ENCODE measurements at places on chromosomes 1 and 21.

DNA sequence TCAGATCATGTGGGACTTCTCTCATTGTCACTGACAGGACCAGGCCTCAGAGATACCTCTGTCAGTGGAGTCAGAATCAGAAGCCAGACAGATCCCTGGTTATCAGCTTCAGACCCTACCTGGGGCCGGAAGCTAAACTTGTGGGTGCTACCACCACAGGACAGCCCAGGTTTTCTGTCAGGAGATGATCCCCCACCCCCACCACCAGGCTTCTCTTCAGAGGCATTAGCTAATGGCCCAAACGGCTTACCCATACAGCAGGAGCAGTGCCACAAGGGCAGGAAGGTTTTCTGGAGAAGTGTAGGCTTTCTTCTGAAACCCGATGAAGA is 105.5 kb downstream of the ABCA4 start:
- no peak for DNase-seq

- DNase-seq = no peak
These were observed 31.7 kb upstream of the GPR88 start for GRCh38 chr1:100506217-100506616.

GRCh38 chr1:172145656-172146055 is 274.8 kb upstream of the C1orf105 start:
- DNase-seq = no peak

- no peak for DNase-seq
These were observed 22.8 kb downstream of the DHRS3 start for GRCh38 chr1:12594966-12595756.

GRCh38 chr1:21816602-21817302 is 4.7 kb downstream of the LDLRAD2 start:
- no peak for DNase-seq

- no peak for DNase-seq
These were observed 212.7 kb upstream of the FGGY start for GRCh38 chr1:59083946-59084865.

GRCh38 chr1:222889440-222889839 is 74.6 kb downstream of the DISP1 start:
- DNase-seq = no peak

GRCh38 chr1:166221316-166221715 is 54.5 kb upstream of the FAM78B start:
- DNase-seq = no peak

DNA sequence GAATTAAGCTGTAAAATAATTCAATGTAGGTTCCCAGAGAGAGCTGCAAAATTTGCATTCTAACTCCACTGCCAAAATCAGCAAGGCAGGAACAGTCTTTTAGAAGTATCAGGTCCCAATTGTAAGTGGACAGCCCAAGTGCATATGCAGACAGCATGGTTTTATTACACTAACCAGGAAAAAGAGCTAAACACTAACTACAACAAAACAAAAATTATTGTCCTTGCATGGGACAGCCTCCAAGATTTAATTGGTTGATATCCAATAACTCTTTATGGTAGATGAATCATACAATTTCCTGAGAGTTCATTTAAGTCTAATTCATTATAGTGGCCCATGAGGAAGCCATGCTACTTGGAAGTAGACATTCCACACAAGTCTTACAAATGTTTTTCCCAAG is 154.3 kb upstream of the ZNF648 start:
- no peak for DNase-seq

- DNase-seq = no peak
These were observed 424.5 kb downstream of the NEGR1 start for GRCh38 chr1:71857862-71858261.

All from GM18507 (cell line).